HS-27A (cell line): ENCODE measurements at places on chromosomes 1 and 21.

DNA sequence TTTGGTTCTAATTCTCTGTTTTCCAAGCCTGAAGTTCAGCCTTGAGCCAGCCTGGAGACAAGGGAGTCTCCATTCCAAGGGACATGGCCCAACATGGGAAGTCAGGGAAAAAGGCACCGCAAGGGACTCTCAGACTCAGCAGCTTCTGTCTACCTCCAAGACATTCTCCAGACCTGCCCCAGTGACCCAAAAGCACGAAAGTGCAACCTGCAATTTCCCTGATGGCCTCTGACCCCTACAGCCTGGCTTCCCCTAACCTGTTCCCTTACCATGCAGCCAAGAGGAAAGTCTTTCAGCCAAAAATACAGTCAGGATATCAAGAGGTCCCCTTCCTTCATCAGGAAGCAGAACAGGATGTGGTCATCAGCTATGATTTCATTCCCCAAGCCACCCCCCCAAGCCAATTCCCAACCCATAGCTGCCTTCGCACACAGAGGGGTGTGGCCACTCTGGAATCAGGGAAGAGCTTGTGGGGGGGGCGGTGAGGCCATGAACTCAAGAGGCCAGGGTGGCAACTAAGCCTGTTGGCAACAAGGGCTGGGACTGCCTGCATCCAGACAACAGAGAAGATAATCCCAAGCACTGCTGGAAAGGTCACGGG, 59.2 kb downstream of the TIAM1 start:
- peak; percentile 67 for DNase-seq

DNA sequence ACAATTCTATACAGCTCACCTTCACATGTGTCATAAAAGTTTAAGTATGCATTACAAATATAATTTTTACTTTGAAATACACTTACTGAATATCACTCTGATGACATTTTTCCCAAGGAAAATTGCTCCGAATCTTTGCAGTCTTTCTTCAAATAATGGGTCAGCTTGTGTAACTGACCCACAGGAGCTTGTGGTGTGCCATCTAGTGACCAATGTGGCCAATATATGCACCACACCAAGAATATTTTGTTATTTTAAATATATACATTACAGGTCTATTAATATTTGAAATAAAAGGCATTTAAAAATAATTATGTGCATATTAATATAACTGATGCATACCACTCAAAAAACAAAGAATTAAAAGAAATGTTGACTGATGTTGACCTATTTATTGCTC, 271.4 kb downstream of the TBX15 start:
- DNase-seq: no peak

DNA sequence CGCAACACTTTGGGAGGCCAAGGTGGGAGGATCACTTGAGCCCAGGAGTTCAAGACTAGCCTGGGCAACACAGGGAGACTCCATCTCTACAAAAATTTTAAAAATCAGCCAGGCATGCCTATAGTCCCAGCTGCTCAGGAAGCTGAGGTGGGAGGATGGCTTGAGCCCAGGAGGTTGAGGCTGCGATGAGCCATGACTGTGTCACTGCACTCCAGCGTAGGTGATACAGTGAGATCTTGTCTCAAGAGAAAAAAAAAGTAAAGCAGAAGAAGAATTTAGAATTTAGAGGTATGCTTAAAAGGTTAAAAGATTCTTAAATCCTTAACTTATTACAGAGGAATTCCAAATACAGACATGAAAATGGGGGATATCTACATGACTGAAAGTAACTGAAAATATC, 79.5 kb downstream of the SMYD3 start:
- no peak for DNase-seq

- DNase-seq: no peak
Observed at GRCh38 chr1:168676029-168676812, 52.8 kb downstream of the DPT start.

DNA sequence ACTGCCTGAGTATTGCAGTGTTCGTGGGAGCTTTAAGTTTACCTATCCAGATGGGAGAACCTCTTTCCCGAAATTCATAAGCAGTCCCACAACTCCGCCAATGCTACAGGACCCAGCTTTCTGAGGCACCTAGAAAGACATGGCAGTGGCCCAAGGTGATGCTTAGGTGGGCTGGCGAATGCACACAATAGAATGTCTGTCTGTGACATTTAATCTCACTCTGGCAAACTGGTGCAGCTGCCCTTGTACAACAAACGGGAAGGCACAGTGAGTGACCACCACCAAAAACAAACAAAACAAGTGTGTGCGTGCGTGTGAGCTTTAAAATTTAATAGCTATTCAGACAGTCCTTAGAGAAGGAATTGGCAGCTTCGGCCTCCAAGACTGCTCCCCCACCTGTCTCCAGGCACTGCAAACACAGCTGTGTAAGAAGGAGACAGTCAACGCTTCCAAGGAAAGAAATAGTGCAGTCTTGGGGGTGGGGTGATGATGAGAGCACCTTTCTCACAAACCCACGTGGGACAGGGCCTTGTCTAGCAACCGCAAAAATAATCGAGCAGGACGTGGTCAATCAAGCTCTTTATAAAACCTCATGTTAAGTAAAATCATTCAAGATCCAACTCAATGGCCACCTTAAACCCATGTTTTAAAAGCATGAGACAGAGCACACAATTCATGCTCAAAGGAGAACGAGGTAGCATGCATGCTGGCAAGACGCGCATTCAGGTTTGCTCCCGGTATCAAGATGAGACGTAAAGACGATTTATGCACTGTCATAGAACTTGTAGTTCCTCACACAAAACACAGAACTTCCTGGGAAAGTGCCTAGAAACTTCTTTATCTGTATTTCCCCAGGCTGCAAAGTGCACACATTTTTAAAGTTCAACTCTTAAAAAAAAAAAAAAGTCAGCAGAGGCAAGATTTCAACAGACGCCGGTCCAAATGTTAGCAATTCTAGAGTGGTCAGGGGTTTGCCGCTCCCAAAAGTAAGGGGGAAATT, 84.1 kb downstream of the TM2D1 start:
- DNase-seq: no peak

DNA sequence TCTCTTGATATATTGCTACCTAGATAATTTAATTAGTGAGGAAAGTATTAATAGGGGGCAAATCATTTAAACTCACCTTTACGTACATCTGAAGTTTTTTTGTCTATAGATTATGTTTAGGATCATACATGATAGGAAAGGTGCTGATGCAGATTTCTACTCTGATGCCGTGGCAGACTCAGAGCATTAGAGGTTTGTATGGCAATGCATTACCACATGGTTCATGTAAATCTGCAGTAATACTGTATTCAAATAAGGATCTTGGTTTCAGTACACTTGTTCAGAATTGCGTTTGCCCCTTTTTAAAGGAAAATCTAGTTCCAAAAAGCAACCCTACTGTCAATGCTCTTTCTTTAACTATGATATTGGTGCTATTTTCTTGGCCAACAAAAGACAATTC, 288.3 kb downstream of the PTPRC start:
- no peak for DNase-seq

DNA sequence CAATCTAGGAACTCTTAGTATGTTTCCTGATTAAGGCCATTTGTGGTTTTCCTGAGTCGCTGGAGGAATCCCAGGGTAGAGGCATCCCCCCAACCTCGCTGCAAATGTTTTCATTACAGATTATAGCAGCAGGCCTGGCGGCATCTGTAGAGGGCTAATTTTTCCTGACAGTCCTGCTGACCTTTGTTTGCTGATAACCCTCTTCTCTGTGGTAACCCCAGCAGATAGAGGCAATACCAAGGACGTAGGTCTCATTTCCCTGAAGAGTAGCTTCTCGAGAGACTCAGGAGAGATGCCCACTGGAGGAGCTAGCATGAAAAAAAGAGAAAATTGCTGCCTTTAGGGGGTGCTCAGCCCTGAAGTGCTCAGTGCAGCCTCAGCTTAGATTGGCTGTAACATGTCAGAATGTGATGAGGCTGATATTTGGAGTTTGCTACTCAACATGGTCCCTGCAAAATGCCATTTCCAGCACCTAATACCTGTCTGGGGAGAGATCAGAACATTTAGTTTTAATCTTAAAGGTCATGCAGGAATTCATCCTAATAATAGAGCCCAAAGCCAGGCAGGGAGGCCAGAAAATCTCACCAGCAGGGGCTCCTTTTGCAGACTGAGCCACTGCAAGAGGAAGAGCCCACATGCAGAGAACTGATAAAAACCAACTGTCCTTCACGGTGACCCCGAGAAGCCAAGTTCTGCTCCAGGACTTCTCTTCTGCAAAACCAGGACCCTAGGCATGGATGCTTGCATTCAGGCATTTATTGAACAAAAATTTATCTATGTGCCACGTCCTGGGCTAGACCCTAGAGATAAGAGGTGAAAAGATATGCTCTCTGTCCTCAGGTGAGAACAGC, 184.5 kb downstream of the KAZN start:
- no peak for DNase-seq

DNA sequence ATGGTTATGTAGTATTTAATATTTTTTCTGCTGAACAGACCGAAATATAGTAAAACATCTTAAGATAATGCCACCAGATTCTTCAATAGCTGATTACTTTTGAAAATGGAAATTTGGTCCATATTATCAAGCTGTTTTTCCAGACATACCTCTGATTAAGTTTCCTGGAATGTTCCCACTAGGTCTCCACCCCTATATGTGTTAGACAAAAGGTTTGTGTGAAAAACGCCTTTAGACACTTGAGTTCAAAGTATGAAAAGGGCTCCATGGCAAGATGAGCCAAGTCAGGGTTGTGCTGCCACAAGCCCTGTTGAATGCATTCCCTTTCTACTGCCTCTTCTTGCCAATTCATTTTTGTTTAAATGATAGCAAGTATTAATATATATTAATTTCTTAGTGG, 52.7 kb downstream of the ZBTB17 start:
- DNase-seq: peak; percentile 65

DNA sequence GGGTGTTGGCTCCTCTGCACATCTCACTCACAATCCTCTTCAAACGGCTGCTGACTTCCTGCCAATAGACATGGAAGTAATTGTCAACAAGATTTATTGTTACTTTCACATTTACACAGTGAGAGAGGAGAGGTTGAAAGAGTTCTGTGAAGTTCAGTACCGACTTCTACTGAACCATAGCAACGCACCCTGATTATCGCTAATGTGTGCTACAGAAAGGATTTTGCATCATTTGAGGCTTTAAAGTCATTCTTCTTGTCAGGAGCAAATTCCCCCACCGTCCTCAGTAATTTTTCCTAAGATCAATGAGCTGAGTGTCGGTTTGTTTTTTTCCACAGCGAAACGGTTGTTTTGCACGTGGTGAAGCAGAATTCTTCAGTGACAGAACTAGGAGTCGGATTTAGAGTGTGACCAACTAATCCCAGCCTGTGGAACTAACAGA, 361.0 kb downstream of the ADGRL2 start:
- no peak for DNase-seq

DNA sequence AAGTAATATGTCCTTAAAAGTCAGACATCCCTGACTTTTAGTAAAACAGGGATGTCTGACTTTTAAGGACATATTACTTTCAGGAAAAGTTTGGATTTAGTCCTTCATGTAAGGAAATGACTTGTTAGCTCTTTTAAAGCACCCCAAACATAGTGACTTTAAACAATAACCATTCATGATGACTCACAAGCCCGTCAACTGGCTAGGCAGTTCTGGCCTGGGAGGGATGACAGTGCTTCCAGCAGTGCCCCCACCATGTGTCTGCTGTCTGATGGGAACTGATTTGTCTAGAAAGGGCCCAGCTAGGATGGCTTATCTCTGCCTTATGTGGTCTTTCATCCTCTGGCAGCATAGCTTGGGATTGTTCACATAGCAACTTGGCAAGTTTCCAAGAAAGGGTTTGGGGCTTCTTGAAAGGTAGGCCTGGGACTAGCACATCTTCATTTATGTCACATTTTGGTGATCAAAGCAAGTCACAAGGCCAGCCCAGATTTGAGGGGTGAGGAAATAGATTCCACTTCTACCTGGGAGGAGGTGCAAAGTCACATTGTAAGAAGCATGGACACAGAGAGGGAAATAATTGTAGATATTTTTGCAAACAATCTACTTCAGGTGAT, 143.5 kb downstream of the C1orf94 start:
- DNase-seq: no peak

GRCh38 chr1:88847643-88848042, 43.7 kb downstream of the GTF2B start:
- DNase-seq: no peak

- DNase-seq: no peak
Observed at GRCh38 chr1:235584973-235585372, 64.6 kb downstream of the GNG4 start.

- no peak for DNase-seq
Observed at GRCh38 chr1:88634538-88634937, 49.5 kb upstream of the PKN2 start.

DNA sequence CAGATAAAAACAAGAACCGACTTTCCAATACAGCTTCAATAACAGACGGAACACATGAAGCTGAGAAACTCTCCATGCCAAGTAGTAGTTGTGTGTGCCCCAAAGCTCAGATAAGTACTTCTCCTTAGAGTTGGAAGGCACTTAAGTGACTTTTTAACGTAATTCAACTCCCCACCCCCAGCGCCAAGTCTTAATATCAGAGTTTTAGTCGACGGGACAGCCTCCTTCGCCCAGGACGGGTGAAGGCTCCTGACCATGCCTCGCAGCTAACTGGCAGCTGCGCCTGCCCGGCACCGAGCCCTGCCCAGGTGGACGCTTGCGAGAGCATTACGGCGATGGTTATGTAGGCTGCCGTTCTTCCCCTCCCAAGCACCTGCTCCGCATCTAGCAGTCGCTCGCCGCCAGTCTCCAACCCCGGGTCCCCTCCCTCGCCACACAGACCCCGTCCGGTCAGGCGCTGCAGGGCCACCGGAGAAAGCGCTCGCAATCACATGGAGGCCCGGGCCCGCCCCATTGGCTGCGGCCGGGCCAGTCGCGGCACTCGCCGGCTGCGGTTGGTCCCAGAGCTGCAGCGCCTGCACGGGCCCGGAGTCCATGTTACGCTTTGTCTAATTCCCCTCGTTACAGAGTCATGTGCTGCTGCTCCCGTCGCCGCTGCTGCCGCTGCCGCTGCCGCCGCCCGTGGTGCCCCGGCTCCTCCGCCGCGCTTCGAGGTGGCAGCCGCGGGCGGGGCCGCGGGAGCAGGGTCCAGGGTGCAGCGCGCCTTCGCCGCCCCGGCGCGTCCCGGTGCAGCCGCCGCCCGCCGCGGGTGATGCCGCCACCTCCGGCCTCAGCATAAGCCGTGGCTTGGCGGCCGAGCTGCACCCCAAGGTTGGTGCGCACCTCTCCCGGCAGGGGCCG, at the start of gene LRRC8D:
LRRC8D (plus strand) TSS at position 611 of the 900 bp plus-strand sequence. CDS start 112,037 bp downstream, outside the sequence.
- DNase-seq: no peak

GRCh38 chr1:187264995-187265602, 436.4 kb downstream of the PLA2G4A start:
- DNase-seq: peak; percentile 17

GRCh38 chr1:112911506-112912220, 44.3 kb downstream of the SLC16A1 start:
- DNase-seq: no peak

- DNase-seq: no peak
Observed at GRCh38 chr1:114353262-114353661, 157.7 kb downstream of the TRIM33 start.

GRCh38 chr21:44765231-44766013, 36.2 kb downstream of the UBE2G2 start:
- DNase-seq: no peak

DNA sequence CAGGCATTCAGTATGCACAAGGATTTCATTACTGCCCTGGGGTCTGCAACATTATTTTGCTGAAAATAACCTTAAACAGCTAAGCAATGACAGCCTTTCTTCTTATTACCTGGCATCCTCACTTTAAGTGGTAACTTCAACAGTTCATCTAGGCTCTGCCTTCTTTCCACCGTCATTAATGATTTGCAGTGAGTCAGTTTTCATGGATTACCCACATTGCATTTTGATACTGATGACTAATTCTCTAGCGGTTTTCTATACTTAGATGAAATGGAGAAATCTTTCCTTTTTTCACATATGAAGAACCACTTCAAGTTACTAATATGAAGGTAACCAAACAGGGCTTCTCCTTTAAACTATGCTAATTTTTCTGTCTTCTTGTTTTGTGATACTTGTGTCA, 226.9 kb upstream of the TMPRSS15 start:
- DNase-seq: peak; percentile 42
